Hematopoietic multipotent progenitor cell treated with erythropoietin and hydrocortisone succinate and interleukin-3 and kit ligand, for 4 days (in vitro differentiated cells): ENCODE measurements at places on chromosomes 16 and 17.

DNA sequence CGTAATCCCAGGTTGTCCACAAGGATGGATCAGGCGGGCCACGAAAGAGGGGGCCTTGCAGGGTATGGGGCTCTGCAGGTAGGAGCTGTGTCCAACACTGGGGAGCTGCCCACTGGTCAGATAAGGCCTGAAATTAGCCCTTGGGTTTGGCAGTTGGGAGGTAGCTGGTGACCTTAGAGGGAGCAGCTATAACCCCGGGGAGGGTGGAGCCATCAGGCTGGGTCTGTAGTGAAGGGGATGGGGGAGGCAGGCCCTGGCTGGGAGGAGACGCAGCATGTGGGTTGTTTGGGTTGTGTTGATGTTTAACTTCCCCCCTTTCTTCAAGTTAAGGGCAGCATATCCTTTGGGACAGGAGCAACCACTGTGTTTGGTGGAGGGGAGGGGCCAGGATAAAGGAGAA, 5.9 kb downstream of the MLLT6 start:
- no peak for DNase-seq

DNA sequence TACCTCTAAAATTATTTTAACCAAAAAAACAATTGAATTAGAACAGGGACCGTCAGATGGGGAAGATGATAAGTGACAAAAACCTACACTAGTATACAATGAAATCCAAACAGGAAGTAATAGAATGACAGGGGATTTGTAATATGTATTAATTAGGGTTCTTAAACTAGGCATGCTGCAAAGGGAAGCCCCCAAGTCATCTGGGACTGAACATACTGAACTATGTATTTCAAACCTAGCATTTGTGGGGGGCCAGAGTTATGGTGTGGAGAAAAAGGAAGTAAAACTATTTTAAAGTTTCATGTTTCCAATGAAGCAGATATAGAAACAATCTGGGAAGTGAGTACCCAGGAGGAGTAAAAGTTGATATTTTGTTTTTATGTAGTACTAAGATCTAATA, 133.2 kb upstream of the HS3ST3A1 start:
- DNase-seq = no peak

GRCh38 chr17:62966426-62967204, 580 bp downstream of the TANC2 start:
- peak; percentile 42 for DNase-seq

GRCh38 chr16:85064186-85064585, 36.6 kb downstream of the KIAA0513 start:
- DNase-seq = no peak

GRCh38 chr16:4979736-4980660, 21.9 kb downstream of the SEC14L5 start:
- peak; percentile 83 for DNase-seq

DNA sequence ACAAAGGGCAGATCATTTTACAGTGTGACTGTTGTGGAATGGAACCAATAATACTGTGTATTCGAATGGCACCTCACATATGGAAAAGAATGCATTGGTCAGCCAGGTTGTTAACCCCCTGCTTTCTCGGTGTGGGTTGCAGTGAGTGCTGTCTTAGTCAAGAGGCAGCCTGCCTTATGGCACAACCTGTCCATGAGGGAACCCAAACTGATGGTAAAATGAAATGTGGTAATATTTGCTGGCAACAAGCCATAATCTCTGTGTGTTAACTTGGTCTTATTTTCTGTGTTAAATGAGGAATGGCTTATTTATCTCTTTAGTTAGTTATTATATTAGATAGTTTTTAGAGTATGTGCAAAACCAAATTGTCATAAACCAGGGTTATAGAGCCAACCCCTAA, 81.6 kb downstream of the TMC6 start:
- peak; percentile 57 for DNase-seq

GRCh38 chr17:2442166-2442565, 41.3 kb upstream of the MNT start:
- no peak for DNase-seq

DNA sequence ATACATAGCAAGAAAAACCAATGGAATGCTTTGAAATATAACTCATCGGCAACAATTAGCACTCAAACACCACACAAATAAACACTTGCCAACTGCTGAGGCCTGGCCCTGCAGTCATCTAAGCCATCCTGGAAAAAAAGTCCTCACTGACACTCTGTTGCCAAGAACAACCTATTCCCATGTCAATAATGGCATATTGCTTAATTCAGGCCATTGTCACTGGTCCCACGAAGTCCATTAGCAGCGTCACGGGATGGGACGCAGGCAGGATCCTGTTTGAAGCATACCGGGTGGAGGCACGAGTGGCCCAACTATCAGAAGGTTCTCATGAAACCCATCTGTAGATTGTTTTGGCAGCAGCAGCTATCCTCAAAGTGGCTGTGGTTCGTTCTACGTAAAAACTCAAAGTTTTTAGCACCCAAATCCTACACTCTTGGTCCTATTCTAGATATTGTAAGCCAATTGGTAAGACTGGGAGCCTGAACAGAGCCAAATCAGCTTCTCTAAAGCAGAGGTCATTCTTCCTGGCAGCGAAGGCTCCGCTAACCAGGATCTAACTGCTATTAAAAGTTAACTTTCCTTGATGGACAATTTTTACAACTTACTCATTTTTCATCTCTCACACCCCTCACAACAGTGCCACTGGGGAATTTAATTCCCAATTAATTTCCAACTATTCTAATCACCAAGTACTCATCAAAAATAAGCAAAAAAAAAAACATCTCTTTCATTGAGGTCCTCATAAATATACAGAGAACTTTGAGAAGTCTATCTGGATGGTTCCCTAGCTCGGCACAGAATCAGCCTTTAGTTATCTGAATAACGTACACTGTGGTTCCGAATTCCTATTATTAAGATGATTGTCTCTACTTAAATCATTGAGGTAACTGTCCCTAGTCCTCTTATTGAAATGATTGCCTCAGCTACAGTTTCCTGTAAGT, 91.5 kb downstream of the ZFHX3 start:
- no peak for DNase-seq

GRCh38 chr16:77439106-77439505, 4.3 kb upstream of the ADAMTS18 start:
- DNase-seq = no peak
